ENCODE measurements at places on chromosomes 3 and 15. TPM values are rescaled to one million over a fixed set of nuclear protein-coding genes. Genes with fewer than 3 reads are reported as not detected.

The PCSK6 gene
- total RNA-seq: 28.6 TPM

DNA sequence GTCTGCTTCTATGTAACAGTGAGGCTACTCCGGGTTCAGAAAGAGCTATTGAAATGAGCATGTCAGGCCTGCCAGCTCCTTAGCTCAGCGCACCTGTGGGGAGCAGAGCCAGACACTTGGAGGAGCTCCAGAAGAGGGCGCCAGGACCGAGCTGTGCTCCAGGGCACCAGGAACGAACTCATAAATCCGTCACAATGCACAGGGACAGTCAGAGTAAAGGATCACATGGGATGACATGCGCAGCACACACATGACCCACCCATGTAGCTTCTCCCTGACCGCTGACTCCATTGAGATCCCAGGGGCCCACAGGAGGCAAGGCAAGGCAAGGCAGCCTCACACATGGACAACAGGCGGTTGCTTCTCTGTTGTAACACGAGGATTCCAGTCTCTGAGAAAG is 26.0 kb upstream of the GNB5 start:
- DNase-seq: no peak
- H3K36me3 ChIP-seq: peaks cover 10% of the 10 kb centered on the region
- H3K4me1 ChIP-seq: no peaks in the 10 kb centered on the region
- H3K27ac ChIP-seq: no peak overlapping the region
- no peaks in the 10 kb centered on the region for H3K27me3 ChIP-seq
- no peak overlapping the region for H3K4me3 ChIP-seq

The UACA gene
- total RNA-seq: 33.7 TPM

- no peak for DNase-seq
- peaks cover 12% of the 10 kb centered on the region for H3K4me1 ChIP-seq
- H3K27me3 ChIP-seq: peaks cover 34% of the 10 kb centered on the region
- no peak overlapping the region for H3K27ac ChIP-seq
These were observed 109.6 kb upstream of the SEMA6D start for GRCh38 chr15:47607695-47608094.

DNA sequence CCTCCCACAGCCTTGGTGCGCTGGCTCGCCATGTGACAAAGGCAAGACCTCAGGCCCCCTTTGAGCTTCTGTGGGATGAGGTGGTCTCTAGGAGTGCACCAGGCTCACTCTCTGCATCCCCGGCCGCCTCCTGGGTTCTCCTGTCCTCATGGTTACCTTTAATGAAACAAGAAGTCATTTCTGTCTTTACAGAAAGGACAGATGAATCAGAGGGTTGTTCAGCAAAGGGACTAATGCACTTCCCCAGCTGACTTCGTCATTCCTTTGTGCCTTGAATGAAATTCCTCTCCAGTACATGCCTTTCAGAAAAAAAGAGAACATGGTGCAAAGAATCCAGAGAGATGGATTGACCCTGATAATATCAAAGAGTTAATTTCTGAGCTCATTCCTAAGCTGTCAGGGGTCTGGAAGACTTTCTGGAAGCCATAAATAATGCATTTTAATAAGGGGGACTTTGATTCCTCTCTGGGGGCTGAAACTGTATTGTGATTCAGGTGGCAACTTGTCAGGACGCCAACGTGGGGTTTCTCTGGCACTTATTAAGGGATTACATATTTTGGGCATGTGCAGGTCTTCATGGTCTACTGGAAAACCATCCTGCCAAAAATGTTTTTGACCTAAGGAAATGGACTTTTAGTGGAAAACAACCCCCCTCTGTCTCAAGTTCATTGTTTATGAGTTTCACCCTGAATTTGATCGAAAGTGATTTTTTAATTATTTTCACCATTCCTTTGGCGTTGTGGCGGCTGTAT is 122.7 kb downstream of the FBLN2 start:
- DNase-seq: no peak
- no peaks in the 10 kb centered on the region for H3K36me3 ChIP-seq
- no peak overlapping the region for H3K27ac ChIP-seq

GRCh38 chr3:13689373-13690260 is 140.7 kb downstream of the FBLN2 start:
- peaks cover 75% of the 10 kb centered on the region for H3K27me3 ChIP-seq
- no peaks in the 10 kb centered on the region for H3K4me1 ChIP-seq
- H3K4me3 ChIP-seq: no peak overlapping the region
- no peak overlapping the region for H3K27ac ChIP-seq
- H3K36me3 ChIP-seq: no peaks in the 10 kb centered on the region

- no peak overlapping the region for H3K4me3 ChIP-seq
- peaks cover 6% of the 10 kb centered on the region for H3K4me1 ChIP-seq
- DNase-seq: no peak
- no peak overlapping the region for H3K27ac ChIP-seq
These were observed 209.2 kb downstream of the TBL1XR1 start for GRCh38 chr3:176987901-176988650.

GRCh38 chr3:141878817-141879216 is 2.4 kb downstream of the ATP1B3 start:
- no peak overlapping the region for H3K27ac ChIP-seq
- peaks cover 6% of the 10 kb centered on the region for H3K36me3 ChIP-seq
- H3K4me3 ChIP-seq: peak overlapping the region; percentile 95
- DNase-seq: no peak

The ZDHHC23 gene
- 2.7 TPM for total RNA-seq

- no peaks in the 10 kb centered on the region for H3K27me3 ChIP-seq
- H3K4me1 ChIP-seq: peaks cover 45% of the 10 kb centered on the region
- DNase-seq: no peak
- H3K4me3 ChIP-seq: no peak overlapping the region
These were observed 59.7 kb downstream of the IQSEC1 start for GRCh38 chr3:13013566-13013965.

GRCh38 chr15:69792823-69793222 is 304.9 kb downstream of the TLE3 start:
- H3K27me3 ChIP-seq: peaks cover 23% of the 10 kb centered on the region
- H3K36me3 ChIP-seq: no peaks in the 10 kb centered on the region
- H3K4me3 ChIP-seq: no peak overlapping the region
- H3K27ac ChIP-seq: no peak overlapping the region
- peaks cover 24% of the 10 kb centered on the region for H3K4me1 ChIP-seq
